ENCODE measurements at places on chromosomes 1 and 21.

DNA sequence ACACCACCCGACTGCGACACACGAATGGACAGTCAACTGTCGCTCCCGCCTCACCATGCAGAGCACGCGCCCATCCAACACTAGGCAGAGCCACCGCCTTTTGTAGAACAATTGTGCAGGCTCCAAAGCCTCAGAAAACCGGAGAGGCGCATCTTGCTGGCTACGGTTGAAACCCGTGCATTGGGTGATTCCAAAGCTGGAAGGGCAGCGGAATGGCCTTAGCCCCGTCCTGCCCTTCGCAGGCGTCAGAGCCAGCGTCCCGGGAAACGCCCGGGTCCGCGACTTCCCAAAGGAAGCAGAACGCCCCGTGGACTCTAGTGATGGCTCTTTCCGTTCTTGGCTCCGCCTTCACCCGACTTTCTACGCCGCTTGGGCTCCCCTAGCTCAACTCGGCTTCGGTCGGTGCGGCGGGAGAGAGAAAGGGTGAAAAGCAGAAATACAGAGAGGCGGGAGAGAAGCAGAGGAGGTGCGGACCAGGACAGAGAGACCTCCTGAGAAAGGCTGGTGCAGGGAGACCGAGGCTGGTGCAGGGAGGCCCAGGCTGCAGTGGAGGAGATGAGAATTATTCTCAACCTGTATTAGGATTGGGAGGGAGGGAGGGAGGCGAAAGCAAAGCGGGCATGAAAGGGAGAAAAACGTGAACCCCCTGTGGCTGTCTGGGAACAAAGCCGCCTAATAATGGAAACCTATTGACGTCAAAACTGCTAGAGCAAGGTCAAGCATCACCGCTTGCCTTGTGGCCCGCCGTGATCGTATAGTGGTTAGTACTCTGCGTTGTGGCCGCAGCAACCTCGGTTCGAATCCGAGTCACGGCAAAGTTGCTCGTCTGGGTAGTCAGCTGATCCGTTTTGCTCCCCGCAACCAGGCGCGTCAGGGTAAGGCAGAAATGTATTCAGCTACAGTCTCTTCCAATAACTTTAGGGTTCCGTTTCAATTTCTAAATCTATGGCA lies 99.5 kb downstream of the PRKAB2 start:
- DNase-seq, result no peak

DNA sequence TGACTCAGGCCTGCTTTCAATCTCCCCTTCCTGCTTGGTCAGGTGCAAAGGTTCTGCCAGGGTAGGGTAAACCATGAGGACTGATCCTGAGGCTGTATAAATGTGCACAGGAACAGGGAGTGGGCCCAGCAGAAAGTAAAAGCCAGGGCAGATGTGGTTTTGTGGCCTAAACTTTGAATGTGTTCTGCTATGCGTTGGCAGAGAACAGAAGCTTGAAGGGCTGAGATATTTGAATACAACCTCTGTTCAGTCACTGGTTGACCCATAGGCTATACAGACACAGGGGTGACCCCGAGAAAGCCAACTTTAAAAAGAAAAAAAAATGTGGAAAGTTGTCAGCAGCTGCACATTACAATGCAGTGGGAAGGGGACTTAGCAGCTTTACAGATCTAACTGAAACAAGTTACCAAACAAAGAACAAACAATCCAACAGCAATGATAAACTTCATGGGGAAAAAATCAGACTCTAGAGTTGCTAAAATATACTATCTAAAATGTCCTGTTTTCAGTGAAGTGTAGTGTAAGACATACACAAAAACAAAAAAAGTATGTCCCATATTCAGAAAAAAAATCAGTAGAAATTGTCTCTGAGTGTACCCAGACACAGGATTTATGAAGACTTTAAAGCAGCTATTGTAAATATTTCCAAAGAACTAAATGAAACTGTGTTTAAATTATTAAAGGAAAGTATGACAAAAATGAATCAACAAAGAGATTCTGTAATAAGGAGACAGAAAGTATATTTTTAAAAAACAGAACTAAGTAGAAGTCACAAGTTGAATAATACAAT lies 216.1 kb downstream of the RPS6KC1 start:
- DNase-seq, result no peak

GRCh38 chr21:42261829-42262200 lies 42.9 kb downstream of the ABCG1 start:
- DNase-seq, result no peak

- peak; percentile 98 for DNase-seq
Measured at GRCh38 chr1:156126630-156127534, 12.4 kb downstream of the LMNA start.
